ENCODE measurements at places on chromosomes 4 and X.

DNA sequence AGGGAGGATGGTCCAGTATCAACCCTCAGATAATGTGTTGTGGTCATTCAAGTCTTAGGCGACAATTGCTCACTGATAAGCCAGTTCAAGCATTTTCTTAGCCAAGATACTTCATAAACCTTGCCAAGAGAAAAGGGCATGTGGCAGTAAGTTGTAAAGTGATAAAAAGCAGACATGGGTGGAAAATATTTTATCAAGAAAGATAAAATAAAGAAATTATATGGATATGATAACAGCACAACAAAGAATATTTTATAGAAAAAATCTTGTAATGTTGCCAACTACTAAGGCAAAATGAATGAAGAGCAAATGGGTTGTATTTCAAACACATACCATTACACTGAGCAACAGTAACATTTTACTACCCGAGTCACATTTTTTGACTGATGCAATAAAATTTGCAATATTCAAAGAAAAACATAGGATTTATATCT is 217.4 kb upstream of the PITX2 start:
- no peak for DNase-seq

- DNase-seq, result no peak
These were observed 41.1 kb downstream of the AFF1 start for GRCh38 chr4:86975927-86976326.

- no peak for DNase-seq
These were observed 9.3 kb upstream of the GPRIN3 start for GRCh38 chr4:89316931-89317366.

DNA sequence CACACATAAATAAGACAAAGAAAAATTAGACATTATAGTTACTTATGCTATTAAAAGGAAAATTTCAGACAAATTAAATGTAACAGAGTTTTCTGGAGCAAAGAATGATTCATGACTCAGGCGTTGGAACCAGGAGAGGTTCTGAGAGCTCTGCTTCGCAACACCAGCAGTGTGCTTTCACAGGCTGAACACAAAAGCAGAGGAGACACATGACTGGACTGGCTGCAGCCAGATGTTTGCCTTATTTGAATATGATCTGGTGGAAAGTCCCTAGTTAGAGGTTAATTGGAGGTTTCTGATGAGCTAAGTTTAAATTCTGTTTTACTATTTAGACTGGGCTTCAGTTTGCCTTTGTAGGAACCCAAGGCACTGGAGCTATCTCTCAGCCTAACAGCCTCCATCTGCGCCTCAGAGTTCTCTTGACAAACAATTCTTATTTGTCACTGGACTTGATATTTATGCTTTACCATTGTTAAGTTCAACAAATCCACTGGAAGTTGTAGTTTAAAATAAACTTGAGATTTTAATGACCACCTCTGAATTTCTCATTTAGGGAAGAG is 16.2 kb downstream of the BOD1L1 start:
- DNase-seq, result no peak

DNA sequence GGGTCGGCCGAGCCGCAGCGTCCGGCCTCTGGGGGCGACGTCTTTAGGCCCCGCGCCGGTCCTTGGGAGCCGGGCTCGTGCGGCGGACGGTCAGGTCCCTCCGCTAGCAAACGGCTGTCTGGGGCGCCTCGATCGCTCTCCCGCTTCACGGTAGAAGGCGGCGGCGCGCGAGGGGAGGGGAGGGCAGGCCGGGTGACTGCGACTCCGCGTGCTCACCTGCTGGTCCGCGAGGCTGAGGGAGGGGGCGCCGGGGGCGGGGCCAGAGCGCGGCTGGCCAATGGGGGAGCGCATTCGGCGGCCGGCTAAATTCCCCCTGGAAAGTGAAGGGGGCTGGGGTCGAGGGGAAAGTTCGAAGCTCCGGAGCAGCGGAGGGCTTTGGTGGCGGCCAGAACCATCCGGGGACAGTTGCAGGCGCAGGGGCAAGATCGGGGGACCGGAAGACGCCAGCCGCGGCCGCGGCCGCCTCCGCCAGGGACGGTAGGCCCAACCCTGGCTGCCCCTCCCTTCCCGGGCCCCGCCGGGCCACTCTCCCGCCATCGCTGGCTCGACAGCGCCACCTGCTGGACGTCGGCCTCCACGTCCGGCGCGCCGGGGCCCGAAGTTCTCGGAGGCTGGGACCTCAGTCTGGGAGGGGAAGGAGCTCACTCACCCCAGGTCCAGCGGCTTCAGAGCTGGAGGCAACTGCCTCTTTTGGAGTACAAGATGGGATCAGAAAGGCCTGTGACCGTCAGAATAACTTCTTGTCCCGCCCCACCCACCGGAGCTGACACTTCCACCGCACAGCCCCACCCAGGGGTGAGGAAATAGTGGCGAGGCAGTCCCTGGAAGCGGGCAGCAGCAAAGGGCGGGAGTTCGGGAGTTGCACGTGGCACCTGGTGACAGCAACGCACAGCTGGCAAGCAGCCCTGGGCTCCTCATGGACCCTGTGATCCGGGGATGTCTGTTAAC is 49.9 kb downstream of the ELF4 start:
- peak; percentile 68 for DNase-seq

- DNase-seq, result no peak
These were observed 2.0 kb downstream of the GJB1 start for GRCh38 chrX:71225009-71225408.

- no peak for DNase-seq
These were observed 102.3 kb downstream of the LARP1B start for GRCh38 chr4:128163177-128164117.

GRCh38 chr4:53234669-53235068 is 131.2 kb downstream of the SCFD2 start:
- DNase-seq, result no peak

DNA sequence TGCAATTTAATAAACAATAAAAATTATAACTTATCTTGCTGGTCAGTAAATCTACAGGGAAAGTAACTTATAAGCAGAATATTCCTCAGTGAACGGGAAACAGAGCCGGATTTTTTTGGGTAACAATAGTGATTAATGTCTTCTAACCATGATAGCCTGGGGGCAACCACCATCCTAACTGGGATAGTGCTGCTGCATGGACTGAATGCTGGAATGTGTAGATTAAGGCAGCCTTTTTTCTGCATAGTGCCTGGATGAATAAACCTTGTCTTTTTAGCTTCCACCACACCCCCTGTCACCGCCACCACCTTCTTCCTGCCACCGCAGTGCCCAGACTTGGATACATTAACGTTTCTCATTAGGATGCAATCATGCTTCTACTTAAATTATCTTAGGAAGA is 83.6 kb upstream of the LNX1 start:
- DNase-seq, result no peak

DNA sequence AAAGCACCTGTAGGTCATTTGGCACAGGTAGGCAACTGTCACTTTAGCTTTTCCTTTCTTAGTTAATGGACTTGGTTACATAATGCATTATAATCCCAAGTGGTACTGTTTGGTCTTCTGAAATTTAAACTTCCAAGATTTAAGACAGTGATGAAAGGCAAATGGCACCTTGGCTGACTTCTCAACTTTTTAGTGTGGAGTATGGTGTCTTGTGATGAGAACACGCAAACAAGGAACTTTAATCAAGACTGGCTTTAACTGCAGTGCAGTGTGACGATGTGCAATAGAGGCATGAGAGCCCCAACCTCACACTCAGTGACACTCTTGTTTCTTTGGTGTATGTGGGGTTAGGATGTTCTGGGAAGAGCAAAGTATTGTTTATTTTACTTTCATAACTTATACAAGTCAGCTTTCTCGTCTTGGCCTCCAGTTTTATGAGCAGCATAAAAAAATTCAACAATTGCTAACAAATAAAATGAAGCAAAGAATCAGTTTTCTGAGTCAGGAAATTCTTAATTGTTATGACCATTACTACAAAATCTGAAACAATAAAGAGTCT is 171.9 kb downstream of the MAD2L1 start:
- DNase-seq, result no peak

DNA sequence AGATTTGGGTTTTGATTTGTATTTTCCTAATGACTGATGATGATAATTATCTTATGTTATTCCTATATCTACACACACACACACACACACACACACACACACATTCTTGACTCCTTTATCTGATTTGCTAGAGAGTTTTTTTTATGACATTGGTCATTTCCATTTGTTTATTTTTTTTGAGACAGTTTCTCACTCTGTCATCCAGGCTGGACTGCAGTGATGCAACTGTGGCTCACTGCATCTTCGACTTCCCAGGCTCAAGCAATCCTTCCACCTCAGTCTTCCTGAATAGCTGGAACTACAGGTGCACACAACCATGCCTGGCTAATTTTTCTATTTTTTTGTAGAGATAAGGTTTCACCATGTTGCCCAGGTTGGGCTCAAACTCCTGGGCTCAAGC is 6.7 kb downstream of the ZNF81 start:
- no peak for DNase-seq

- DNase-seq, result no peak
These were observed 86.2 kb downstream of the ABLIM2 start for GRCh38 chr4:8072235-8072968.

GRCh38 chr4:28313729-28314713 is 1453.4 kb downstream of the STIM2 start:
- DNase-seq, result no peak

GRCh38 chr4:73450398-73451004 is 14.5 kb downstream of the AFP start:
- DNase-seq, result no peak

DNA sequence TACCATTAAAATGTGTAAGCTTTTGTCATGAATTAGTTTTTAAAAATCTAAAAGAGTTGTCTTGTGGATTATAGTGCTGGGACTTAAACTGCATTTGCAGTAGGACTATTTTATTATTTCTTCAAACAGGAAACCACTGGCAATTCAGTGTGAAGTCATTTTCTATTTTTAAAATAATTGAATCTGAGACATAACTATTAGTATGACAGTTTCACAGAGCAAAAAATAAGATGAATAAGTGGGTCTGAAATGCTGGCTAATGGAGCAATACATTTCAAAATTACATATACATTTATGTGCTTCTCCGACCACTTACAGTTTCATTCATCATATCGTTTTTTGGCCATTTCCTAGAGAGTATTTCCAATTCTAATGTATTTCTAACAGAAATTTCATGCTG is 75.3 kb upstream of the RAPGEF2 start:
- no peak for DNase-seq

GRCh38 chrX:31280580-31280979 is 208.7 kb upstream of the FTHL17 start:
- no peak for DNase-seq

- DNase-seq, result no peak
These were observed 46.7 kb downstream of the MAGEB17 start for GRCh38 chrX:16213961-16214360.

GRCh38 chr4:36310216-36310615 is 28.8 kb downstream of the DTHD1 start:
- no peak for DNase-seq

- DNase-seq, result no peak
These were observed 6.4 kb downstream of the PITX2 start for GRCh38 chr4:110616238-110617074.

DNA sequence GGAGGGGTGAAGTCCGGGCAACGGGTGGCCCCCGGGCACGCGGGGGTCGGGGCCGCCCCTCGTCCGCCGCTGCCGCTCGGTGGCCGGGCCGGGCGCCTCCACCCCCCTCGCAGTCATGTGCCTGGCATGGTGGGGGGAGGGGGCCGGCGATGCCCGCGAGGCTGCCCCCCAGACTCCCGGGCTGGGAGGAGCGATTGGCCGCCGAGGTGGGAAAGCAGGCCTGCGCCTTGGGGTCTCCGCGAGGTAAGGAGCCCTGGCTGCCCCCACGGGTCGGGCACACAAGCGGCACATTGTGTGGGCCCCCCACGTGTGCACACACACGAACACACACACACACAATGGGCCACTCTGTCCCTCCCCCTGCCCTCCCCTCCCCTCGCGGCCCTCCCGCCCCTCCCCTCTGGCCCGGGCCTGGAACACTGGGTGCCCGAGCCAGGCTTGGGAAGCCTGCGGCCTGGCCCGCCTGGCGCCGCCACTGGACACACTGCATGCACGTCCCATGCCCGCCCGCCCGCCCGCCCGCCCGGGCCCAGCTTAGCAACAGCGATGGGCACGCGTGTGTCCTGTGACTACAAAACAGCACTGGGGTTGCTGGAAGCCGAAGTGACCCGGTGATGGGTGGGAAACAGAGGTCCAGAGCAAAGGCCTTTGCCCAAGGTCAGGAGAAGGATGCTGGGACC is 1.3 kb downstream of the SLC6A8 start:
- DNase-seq, result no peak

GRCh38 chrX:6067600-6067999 is 161.1 kb downstream of the NLGN4X start:
- no peak for DNase-seq

DNA sequence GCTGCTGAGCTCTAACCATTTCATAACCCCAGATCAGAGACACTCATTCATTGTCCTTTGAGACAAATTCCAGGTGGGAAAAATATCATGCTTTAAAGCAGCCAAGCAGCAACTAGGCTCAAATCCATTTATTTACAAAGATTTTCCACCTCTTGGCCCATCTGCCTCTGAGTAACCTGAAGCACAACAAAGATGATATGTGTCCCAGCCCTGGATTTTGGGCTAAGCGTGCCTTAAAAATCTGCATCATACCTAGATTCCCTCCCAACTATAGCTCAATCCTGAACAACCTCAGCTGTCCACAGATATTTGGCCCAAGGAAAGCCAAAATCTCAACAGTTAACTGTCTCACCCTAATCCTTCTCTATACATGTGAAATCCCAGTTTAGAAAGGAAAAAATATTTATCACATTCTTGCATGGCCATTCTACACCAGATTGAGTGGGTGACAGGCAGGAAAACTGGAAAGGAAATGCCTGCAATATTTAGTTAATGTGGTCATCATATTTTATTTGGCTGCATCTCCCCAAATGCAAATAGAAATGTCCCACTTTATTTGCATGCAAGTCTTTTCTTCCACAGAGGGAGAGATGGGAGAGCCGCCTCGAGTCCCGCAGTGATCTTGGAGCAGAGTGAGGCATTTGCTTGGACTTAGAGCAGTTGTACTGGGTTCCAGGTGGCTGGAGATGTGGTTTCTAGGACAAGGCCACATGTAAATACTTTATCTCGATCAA is 146.4 kb upstream of the EOLA2 start:
- no peak for DNase-seq

DNA sequence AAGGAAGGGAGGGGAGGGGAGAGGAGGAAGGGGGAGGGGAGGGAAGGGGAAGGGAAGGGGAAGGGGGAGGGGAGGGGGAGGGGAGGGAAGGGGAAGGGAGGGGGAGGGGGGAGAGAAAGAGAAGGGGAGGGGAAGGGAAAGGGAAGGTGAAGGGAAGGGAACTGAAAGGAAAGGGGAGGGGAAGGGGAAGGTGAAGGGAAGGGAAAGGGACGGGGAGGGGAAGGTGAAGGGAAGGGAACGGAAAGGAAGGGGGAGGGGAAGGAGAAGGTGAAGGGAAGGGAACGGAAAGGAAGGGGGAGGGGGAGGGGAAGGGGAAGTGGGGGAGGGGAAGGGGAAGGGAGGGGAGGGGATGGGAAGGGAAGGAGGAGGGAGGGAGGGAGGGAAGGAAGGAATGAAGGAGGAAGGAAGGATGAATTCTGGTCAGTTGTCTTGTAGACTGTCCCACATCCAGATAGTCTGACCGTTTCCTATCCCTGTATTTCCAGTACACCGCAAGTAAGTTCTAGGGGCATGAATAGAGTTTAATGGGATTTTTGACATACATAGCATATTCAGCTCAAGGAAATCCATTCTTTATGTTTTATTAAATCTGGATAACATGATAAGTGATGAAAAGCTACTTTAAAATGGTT is 20.4 kb downstream of the HERC5 start:
- no peak for DNase-seq

GRCh38 chr4:137722910-137723309 is 190.6 kb upstream of the PCDH18 start:
- DNase-seq, result no peak

- peak; percentile 40 for DNase-seq
These were observed 2.2 kb downstream of the MAMLD1 start for GRCh38 chrX:150365051-150365989.
